Spleen (tissue), 13 donors: ENCODE measurements at places on chromosomes 5 and 9.

GRCh38 chr5:55680353-55680752, 31.8 kb downstream of the SLC38A9 start:
- no peak for DNase-seq

DNA sequence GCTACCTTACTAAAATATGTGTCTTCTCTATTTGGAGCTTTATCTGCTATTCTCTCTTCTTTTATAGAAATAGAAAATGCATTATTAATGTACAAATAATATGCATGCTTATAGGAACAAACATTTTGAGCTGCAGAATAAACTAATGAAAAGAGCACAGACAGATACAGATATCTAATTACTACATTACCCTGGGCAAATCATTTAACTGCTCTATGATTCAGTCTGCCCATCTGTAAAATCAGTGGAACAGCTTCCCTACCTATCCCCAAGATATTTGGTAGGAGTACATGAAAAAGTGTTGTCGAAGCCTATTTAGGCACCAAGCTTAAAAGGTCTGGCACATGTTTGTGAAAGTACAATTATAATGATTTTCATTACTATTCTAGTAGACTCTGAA, 166.3 kb downstream of the EFNA5 start:
- DNase-seq: no peak

DNA sequence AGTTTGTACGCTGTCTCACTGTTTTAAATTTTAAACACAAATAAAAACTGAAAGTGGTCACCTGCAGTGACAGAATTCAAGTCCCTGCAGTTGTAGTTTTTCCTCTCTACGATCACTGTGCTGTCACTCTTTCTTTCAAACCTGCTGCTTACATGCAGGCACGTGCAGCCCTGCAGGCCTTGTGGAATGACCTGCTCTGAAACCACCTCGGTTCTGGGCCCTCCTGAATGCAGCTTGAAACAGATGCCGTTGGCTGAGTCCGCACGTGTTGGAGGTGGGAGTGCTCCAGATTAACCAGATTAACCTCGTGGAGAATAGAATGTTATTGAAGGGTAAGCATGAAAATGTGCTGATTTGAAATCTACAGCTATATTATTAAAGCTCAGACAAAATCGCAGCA, 126.0 kb upstream of the ERCC6L2 start:
- no peak for DNase-seq

GRCh38 chr5:135991429-135991828, 36.6 kb upstream of the LECT2 start:
- DNase-seq: no peak

DNA sequence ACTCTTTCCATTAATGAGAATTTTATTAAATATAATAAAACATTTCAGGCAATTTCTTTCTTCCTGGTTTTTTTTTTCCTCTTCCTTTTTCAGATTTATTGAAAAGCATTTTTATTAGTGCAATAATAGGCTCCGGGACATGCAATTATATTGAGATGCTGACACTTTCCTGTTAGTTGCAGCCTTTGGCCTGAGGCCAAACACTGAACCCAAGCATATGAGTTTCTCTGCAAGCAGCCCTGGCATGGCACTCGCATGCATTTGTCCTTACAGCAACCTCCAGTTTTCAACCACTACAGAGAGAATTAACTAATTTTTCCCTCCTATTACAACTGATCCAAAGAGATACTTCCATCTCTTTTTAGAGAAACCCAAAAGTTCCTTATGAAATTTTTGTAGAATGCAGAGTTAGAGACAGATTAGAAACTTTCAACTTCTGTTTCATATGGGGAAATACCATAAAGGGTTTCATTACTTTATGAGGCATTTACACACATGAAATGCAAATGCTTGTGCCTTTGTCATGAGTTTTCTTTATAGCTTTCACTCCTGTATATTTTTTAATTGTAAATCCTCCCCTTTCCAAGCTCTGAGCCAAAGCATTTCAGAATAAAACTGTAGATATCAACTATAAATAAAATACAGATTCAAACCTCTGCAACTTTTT, 183.0 kb downstream of the CETN3 start:
- no peak for DNase-seq

DNA sequence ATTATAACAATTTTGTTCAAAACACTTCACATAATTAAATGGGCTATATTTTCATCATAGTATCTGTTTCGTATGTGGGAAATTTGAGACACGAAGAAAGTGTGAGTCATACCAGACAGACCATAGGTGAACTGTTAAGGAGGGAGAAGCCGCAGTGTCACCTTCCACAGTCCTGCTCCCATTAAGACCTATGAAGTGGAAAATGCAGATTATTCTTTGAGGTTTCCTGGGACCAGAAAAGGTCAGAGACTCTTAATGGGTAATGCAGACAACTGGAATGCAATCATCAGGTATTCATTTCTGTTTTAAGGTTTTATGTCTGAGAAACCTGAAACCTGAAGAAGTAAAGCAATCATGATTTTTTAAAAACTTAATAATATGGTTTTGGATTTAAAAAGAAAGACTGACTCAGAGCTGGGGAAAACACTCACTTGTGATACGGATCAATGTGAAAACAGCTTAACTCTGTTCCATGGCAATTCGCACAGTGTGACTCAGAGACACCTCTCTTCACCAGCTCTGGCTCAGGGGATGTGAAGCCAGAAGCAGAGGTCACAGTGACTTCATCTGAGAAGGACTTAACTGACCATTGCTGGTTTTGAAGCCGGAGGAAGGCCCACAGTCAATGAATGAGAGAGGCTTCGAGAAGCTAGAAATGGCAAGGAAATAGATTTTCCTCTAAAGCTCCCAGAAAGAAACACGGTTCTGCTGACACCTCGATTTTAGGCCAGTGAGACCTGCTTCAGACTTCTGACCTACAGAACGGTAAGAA, 17.2 kb upstream of the GCNT1 start:
- no peak for DNase-seq

DNA sequence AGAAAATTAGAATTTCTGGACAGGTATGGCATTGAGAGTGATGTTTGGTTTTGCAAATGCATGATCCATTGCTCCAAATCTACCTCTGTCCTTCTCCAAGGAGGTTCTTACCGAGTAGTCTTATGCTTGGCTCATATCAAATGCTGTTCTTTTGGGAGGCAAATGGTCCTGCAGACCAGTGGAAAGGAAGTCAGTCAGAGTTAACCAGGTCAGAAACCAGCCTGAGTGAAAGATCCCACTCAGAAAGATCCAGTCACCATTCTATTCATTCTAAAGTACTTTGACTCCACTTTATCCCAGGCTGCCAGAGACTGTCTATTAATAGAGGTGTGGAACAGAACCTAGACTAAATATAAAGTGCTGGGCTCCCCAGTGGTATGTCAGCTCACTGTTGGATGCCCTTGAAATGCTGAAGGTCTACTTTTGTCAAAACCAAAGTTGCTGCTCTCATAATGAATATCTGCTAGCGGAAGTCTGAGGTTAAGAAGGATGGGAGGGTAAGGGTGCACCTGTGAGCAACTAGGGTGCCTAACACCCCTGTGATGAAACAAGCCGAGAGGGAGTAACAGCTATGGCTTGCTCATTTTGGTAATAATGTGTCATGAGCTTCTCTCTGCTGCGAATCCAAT, 302.2 kb downstream of the ZNF608 start:
- no peak for DNase-seq

- DNase-seq: no peak
Observed at GRCh38 chr9:120755810-120756434, 37.3 kb downstream of the FBXW2 start.

- no peak for DNase-seq
Observed at GRCh38 chr5:41364346-41364745, 146.1 kb downstream of the PLCXD3 start.

- DNase-seq: no peak
Observed at GRCh38 chr9:135522931-135523330, 1.7 kb downstream of the LCN1 start.

GRCh38 chr9:83435301-83435700, 102.9 kb downstream of the FRMD3 start:
- no peak for DNase-seq

DNA sequence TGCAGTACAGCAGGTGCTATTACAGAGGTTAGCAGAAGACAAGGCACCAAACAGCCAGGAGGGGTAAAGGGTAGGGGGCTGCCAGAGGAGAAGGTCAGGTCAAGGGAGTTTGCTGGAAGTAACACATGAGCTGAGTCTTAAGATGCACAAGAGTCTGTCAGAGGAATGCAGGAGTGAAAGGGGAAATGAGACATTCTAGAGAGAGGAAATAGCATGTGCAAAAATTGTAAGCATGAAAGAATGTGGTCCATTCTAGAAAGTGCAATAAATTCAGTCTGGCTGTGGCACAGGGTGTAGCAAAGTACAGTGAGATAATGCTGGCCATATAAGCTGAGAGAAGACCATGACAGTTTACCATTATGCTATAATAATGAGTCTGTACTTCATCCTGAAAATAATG, 6.6 kb downstream of the GOLGA1 start:
- DNase-seq: no peak

GRCh38 chr5:141603923-141604717, 14.7 kb downstream of the DIAPH1 start:
- no peak for DNase-seq

GRCh38 chr9:111983484-111983908, 86.9 kb downstream of the UGCG start:
- DNase-seq: no peak

DNA sequence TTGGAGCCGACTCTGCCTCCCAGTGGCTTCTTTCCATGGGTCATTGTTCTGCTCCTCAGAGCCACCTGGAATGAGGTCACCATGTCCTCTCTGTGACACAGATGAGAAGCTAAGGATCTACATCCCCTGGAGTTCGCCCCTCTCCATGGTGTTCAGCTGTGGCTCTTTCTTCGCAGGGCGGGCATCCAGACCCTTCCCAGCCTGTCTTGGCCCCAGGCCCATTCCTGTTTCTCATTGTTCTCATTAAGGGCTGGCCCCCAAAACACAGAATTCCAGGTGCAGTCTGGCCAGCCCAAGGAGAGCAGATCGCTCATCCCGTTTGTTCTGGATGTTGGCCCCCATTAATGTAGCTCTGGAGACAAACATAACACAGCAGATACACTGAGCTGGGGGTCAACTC, 66.4 kb upstream of the COL15A1 start:
- DNase-seq: no peak

GRCh38 chr5:94969174-94969573, 315.7 kb downstream of the MCTP1 start:
- no peak for DNase-seq

DNA sequence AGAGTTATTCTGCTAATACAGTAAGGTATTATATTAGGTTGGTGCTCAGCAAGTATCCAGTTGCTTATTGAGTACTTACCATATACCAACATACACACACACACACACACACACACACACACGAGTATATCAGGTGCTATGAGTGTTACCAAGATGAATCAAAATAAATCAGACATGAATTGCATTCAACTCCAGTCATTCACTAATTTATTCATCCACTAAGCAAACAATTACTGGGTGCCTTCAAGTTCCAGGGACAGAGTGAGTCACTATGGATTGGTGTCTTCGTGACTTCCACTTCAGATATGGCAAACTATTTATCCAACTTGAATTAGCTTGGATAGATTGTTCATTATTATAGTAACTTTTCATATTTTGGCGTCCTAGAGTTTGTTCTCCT, 140.7 kb upstream of the SLC44A1 start:
- DNase-seq: no peak

DNA sequence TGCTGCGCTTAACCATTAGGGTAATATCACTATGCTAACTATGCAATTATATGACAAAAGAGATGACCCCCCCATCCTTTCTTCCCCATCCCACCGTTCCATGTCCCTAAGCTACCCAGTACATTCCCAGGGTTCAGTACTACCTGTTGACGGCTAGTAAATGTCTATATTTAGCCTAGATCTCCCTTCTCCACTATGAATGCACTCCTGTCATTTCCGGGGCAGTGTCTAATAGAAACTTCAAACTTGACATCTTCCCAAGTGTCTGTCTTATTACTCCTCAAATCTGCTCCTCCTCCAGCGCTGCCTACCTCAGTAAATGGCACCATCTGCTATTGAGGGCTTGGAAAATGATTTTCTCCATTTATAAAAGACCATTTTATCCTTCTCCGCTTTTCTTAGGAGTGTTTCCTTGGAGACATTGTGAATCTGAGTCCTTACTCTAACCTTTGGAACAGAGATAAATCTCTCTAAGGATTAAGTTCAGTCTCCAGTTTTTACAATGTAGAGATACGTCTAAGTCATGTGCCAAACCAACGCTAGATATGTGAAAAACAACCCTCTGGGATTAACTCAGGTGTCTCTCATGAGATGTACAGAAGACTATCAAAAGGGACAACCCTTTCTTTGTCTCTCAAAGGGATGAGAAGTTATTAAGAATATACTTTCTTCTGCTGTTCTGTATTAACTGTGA, 114.9 kb downstream of the BNC2 start:
- no peak for DNase-seq

DNA sequence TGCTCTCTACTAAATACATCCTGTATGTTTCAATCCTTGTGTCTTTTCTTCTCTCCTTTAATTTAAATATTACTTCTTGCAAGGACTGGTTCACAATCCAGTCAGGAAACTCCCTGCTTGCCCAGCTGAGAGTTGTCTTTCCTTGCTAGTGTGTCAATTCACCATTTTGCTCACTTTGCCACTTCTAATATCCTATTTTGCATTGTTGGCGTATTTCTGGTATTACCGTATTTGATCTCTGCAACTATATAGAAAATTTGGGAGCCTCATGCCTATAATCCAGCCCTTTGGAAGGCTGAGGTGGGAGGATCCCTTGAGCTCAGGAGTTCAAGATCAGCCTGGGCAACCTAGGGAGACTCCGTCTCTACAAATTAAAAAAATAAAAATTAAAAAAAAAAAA, 90.5 kb upstream of the TTC23L start:
- DNase-seq: no peak

DNA sequence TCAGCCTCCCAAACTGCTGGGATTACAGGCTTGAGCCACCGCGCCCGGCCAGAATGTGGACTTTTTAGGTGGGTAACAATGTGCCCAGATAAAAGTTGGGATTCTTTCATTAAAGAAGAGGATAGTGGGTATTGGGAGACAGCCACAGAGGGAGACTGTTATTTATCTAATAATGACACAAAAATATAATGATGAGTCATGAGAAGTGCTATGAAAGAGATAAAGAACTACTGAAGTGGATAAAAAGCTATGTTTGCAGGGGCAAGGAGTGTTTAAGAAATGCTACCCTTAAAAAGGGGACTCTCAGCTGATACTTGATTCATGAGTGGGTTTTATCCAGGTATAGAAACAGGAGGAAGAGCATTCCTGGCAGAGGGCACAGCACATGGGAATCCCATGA, 143.6 kb upstream of the ERCC6L2 start:
- no peak for DNase-seq

DNA sequence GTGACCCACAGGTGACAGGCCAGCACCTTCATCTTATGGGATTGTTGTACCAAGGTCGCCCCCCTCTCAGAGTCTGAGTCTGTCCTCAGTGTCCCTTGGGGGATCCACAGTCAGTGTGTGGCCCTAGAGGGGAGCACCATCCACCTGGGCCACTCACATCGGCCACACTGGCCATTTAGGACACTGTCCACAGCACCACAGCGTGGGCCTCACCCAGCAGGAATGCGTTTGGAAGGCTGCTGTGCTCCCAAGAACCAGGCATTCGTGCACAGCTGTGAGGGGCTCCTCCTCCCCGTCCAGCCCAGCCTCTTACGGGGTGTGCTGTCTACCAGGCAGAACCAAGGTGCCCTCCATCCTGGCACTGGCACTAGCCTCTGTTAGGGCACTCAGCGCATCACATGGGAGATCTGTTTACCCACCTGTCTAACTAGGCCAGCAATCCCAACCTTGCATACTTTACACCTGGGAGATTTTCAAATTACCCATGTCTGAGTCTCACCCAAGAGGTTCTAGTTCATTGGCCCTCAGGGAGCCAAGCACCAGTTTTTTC, 24.5 kb upstream of the UBE2QL1 start:
- DNase-seq: no peak

- DNase-seq: no peak
Observed at GRCh38 chr5:55691265-55692105, 20.6 kb downstream of the SLC38A9 start.
